Anterior cingulate cortex (tissue), 58 donors: ENCODE measurements at places on chromosomes 2 and 18.

DNA sequence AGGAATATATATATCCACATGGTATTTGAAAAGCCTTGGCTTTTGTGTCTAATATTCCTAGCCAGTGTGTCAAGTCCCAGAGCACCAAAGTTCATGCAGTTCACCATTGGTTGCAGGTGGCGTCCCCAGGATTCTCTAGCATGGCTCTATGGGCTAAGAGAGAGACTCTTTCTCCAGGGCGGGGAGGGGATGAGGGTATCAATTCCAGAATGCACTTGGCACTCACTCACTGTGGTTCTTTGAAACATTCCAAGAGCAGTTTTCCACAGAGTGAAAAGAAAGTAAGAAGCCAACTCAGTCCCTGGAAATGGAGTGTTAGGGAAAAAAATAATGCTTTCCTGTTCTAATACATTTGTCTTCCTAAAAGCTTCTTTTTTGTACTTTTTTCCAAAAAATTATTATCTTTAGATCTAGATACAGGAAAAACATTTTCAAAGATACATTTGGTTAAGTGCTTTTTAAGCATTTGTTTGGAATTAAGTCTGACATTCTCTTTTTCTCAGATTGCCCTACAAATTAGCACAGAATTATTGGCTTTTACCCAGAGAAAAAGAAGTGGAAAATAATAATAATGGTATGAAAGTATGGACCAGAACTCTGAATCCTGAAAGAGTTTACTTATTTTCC is 239.9 kb downstream of the PAX3 start:
- DNase-seq: no peak

DNA sequence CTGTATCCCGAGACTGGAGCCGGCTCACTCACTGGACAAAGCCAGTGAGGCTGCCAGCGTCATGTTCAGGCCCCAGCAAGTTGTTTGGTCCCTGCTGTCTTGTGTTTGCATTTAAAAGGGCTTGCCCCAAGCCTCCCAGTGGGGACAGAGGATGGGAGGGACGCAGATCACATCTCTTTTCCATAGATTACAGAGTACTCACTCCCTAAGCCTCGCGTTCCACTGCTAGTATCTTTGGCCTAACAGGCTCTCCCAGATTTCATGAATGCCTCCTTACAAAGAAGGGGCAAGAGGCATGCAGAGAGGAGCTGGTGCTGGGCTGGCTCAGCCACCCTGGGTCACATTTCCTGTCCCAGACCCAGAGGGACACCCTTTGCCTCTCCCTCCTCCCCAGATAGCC is 59.1 kb downstream of the CMPK2 start:
- no peak for DNase-seq

- DNase-seq: no peak
Observed at GRCh38 chr2:28233164-28233676, 159.4 kb upstream of the FOSL2 start.

- no peak for DNase-seq
Observed at GRCh38 chr2:30780776-30781330, 26.4 kb downstream of the CAPN13 start.

DNA sequence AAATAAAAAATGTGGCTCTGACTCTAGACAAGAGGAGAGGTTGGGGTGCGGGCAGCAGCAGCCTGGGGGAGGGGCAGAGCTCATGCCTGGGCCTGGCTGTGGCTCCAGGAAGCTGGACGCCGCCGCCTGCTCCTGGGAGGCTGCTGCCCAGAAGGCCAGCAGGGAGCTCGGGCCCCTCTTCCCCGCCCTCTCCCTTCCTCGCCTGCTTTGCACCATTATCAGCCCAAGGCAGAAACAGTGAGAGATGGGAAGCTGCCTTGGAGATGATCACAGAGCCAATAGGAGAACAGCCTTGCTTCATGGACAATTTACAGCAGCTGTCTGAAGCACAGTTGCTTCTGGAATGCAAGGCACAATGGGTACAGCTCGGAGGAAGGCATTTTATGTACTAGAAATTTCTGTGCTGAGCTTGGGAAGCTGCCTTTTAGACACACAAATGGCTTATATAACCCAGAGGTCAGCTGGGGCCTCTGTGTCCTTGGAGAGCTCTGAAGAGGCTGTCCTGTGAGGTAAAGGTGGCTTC is 55.3 kb upstream of the AFF3 start:
- no peak for DNase-seq

DNA sequence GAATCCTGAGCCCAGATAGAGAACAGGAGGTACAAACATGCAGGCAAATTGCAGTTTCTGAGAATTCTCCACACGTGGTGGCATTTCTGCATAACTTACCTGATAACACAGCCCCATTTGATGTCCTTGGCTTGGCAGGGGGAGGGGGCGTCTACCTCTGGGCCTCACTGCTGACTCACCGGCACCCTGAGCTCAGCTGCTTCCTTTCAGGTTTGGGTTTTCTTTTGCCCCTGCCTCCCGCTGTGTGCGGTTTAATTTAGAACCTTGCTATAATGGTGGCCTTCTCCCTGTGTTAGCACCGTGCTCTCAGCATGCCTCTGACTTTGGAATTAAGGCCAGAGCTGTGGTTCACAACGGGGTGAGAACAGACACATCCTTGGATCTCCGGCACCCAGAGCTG is 4.4 kb downstream of the CTIF start:
- no peak for DNase-seq

DNA sequence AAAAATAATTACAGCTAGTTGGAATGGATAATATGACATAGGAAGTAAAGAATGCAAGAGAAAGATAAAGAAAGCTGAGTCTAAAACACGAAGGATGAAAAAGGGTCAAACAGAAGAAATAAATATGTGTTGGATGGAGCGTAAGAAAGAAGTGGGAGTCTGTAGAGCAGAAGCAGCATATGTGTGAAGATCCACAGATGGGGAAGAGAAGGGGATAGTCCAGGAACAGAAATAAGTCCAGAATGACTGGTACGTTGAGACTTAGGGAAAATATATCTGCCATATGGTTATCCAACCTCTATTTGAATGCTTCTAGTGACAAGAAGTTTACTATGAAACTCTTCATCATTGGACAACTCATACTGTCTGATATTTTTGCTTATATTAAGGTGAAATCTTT is 18.0 kb downstream of the ABCA12 start:
- DNase-seq: no peak

GRCh38 chr18:7681298-7681697 is 114.2 kb downstream of the PTPRM start:
- no peak for DNase-seq

DNA sequence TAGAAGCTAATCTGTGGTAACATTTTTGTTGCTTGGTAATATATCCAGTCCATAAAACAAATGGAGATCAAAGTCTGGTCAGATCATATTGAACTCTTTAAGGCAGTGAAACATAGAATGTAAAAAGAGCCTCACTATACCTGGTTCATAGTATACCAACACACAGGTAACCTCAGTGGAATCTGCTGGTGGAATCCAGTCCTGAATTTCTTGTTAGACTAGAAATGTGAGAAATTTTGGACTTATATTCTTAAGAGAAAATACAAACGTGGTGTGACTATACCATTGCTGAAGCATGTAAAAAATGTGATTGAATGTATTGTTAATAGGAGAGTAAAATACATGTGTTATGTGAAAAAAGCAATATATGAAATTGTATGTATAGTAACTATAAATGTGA is 46.1 kb upstream of the GRHL1 start:
- DNase-seq: no peak

- DNase-seq: peak; percentile 21
Observed at GRCh38 chr2:55718165-55719008, 24.7 kb upstream of the PNPT1 start.

- DNase-seq: no peak
Observed at GRCh38 chr2:239266779-239267287, 134.0 kb downstream of the HDAC4 start.

GRCh38 chr18:29753379-29753778 is 1289.2 kb downstream of the DSC3 start:
- no peak for DNase-seq

DNA sequence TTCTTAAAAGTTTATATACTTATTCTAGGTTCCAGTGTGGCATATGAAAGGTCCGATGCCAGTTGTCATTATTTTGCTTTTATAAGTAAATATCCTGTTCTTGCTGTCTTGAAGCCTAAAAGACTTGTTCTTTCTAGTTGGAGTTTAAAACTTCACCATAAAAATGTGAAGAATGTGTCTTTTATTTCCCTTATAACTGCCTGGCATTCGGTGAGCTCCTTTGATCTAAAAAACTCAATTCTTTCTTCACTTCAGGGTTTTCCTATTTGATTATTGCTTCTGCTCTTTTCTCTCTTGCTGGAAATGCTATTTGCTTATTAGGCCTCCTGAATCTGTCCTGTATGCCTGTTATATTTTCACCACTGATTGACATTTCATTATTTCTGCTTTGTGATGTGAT is 51.6 kb downstream of the TSPYL6 start:
- DNase-seq: no peak

- no peak for DNase-seq
Observed at GRCh38 chr2:134999521-134999920, 47.7 kb downstream of the MAP3K19 start.

GRCh38 chr2:236298924-236299475 is 34.8 kb upstream of the ASB18 start:
- no peak for DNase-seq

DNA sequence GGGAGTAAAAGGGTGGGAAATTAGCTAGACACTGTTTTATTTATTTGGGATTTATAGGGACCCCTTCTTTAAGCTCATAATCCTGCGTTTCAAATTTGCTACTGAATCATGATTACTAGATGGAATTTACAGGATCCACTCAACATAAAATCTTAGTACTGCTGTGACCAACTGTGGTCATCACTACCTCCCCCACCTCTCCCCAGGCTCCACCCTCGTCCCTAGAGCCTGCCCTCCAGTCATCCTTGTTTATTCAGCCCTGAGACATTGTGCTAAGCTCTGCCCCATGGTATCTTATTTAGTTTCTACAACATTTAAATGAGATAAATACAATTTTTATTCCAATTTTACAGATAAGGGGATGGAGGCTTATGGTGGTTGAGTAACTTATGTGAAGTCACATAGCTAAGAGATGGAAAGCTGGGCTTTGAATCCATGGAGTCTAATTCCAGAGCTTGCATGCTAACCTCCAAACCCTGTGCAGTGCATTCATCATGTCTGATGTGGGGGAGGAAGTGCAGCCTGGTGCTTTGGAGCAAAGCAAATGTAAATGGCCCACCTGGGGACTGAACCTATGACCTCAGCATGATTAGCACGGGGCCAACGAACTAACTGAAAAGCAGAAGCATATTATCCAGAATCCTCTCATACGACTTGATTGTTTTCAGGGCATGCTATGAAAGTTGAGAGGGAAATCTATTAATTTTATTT is 502.4 kb downstream of the TMEM182 start:
- no peak for DNase-seq

DNA sequence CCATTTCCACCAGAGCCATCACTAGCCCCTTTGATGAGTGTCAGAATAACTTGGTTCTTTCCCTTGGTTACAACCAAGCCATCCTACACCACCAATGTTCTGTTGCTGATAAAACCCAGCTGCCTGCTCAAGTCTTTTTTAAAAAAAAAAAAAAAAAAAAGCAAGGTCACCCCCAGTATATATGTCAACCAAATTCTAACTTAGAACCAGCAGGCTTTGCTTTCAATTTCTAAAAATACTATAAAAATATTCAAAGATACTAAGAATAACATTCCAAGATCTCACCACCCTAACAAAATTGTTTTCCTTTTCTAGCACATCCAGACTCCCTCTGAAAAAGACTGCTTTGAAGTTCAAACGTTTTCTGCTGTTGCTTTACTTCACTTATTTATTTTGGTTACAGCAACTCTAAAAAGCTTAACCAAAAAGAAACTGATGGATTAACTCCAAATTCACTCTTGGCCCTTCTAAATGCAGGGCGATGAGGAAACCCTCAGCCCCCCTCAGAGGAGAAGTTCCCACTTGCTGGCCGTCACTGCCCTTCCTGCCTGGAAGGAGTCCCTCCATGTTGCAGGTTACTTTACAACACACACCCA is 10.9 kb downstream of the UXS1 start:
- DNase-seq: no peak

- no peak for DNase-seq
Observed at GRCh38 chr2:65142515-65142914, 12.6 kb upstream of the RAB1A start.

GRCh38 chr2:47301277-47301618 is 101.7 kb upstream of the MSH2 start:
- no peak for DNase-seq

DNA sequence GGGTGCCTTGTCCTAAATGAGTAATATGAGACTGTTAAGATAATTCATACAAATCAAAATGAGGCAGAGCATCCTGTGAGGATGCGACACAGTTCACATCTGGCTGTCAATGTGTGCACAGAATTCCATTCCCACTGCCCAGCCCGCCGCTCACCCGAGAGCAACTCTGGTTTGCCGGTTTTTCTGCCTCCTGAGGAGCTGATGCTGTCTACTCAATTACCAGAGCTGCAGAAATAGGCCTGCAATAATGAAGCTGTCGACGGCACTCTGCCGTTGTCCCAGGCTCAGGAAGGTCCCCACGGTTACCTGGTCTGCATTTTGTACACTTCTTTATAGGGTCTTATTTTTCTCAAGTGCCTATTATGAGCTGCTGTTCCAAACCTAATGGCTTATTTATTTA is 55.7 kb upstream of the LYPD1 start:
- no peak for DNase-seq

- no peak for DNase-seq
Observed at GRCh38 chr18:36322408-36322728, 24.9 kb downstream of the FHOD3 start.

- DNase-seq: no peak
Observed at GRCh38 chr2:1881998-1882397, 137.7 kb upstream of the PXDN start.

GRCh38 chr2:110832740-110833139 is 100.4 kb downstream of the ACOXL start:
- DNase-seq: no peak

DNA sequence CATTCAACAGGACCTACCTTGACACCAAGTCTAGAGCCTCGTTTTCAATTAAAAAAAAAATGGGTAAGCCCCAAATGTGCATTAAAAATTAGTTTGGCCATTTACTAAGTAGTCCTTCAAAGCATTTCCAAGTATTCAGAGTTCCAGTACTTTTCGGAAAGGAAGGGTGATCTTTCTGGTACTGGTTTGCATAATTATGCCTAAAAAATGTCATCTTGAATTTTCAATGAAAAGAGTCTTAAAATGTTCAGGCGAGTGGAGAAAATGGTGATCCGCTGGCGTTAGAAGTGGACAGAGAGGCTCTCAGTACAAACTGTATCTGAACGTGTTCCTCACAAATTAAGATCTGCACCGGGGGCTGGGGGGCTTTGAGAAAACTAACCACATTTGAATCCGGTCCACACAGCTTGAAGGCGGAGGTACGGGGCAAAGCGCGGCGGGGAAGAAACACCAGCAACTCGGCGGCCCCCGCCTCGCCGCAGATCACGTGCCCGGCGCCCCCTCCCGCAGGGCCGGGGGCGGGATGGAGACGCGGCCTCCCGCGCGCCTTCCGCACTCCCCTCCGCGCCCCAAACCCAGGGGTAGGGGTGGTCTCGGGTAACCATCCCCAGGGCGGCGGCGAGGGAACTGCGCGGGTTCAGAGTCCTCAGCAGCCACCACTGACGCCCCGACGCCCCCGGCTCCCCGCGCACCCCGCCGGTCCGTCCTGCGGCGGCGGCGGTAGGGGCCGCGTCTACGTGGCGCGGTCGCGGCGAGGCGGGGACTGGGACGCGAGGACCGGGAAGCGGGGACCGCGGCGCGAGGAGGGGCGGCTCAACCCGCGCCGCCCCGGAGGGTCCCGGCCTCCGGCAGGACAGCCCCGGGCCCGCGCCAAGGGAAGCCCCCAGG is 564 bp downstream of the LPIN2 start:
- peak; percentile 56 for DNase-seq
